ENCODE measurements at places on chromosomes 3 and 15. TPM values are rescaled to one million over a fixed set of nuclear protein-coding genes. Genes with fewer than 3 reads are reported as not detected.

DNA sequence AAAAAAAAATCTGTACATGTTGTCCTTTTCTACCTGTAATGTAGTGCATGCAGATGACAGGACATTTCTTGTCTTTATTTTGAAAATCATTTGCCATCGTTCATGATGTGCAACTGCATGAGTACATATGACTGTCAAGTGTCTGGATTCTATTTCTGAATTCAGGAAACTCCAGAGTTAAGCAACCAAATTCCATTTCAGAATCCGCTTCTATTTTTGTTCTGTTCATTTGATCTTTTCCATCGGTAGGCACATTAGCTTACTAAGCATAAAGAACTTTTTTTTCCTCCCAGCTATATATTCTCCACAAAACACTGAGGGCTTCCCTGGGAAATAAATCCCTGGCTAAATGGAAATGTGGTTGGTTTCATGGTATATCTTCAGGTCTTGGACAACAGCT lies 365.6 kb downstream of the PTPRG start:
- no peak for DNase-seq
- H3K27ac ChIP-seq = no peak overlapping the region
- no peaks in the 10 kb centered on the region for H3K4me1 ChIP-seq
- no peak overlapping the region for H3K4me3 ChIP-seq
- no peaks in the 10 kb centered on the region for H3K36me3 ChIP-seq

GRCh38 chr3:8597219-8597853 lies 47.3 kb downstream of the SSUH2 start:
- H3K27ac ChIP-seq = no peak overlapping the region
- no peak for DNase-seq
- no peak overlapping the region for H3K4me3 ChIP-seq
- H3K4me1 ChIP-seq = peaks cover 1% of the 10 kb centered on the region

The NFKBIZ gene
- 13.3 TPM for total RNA-seq

The TGM5 gene
- not detected for total RNA-seq

The HIGD1A gene
- total RNA-seq = 92.3 TPM

Measured in progenitor cell of endocrine pancreas (in vitro differentiated cells).